ENCODE measurements at places on chromosomes 5 and 9.

GRCh38 chr9:134195558-134195957 lies 31.2 kb upstream of the RNU6ATAC start:
- no peak for DNase-seq

DNA sequence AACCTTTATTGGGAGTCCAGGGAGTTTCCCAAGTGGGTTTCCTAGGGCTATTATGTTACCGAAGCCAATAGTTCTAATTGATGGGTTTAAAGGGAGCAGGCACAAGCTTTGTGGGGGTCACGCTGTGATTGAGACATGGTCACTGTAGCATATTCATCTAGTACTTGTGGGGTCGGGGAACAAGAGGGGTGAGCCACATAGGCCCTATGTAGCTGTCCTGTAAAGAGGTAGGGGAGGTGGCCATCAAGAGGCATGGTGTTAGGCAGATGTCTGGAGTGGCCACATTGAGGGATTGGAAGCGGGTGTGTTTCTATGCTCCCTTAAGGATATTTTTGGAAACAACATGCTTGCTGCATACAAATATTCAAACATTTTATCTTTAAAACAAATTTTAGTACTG lies 50.1 kb downstream of the EXOSC2 start:
- DNase-seq, result no peak

DNA sequence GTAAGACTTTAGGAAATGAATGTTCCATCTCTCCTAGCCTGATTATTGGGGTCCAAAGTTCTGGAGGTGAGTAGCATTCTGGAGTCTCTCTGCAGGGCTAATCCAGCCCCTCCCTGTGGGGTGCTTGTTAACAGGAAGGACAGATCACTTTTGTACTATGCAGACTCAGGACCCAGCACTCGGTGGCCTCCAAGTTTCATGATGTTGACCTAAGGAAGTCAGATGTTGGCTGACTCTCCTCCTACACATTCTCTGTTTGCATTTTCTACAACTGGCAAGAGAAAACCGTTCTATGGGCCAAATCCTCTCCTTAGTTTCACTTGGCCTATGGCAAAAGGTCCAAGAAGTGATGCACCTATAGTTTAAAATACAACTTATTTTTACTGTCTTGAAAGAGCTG lies 5.5 kb upstream of the PDE8B start:
- no peak for DNase-seq

GRCh38 chr5:35416217-35416988 lies 186.1 kb upstream of the PRLR start:
- DNase-seq, result no peak

DNA sequence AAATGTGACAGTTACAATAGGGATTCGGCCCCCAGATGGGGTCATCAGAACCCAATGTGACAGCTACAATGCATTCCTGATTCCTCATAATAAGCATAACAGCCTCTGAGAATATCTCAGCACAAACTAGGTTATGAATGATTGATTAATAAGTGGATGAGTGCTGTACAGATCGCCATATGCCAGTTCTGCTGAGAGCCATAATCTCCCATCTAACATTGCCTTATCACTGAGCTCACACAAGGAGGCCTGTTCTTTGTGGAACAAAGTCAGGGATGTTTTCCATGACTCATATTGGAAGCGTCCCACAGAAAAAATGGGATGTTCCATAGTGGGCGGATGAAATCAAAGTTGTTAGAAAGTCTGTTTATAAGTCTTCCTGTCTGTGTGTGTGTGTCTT lies 89.6 kb downstream of the KIF4B start:
- DNase-seq, result peak; percentile 7

DNA sequence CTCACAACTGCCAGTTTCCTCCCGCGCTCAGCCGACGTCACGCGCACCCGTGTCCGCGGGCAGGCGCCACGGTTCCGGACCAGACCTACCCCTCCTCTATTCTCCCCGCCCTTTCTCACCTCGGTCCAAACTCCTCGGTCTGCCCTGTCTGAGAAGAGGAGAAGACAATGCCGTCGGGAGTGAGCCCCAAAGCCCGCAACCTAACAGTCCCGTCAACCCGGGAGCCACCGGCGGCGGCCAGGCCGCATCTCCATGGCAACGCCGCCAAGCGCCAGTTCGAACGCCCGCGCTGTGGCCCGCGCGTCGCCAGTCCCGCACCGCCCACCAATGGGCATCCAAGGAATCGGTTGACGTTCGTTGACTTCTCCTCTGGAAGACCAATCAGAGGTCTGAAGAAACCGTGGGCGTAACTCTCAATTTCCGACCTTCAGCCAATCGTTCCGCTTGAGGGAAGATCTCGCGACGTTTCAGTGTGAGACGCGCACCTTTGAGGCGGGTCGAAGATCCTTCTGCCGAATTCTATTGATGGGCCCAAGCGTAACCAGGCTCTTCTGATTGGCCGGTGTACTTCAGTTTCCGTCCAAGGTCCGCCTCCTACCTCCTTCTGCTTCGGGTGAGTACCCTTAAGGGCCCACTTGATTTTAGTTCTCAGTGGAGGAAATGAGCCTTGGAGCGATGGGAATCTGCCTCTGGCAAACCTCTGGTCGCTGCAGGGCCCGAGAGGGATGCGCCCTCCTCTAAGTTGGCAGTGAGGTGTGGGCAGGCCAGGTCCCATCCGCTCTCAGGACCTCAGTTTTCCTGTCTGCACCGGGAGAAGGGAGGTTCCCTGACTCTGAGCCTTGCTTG lies at the start of the genes KIF24 and NUDT2:
KIF24 (minus strand) TSS at position 282 of the 846 bp plus-strand sequence. CDS start 17,922 bp downstream, outside the sequence.
NUDT2 (plus strand) TSS at position 583 of the 846 bp plus-strand sequence. CDS start 9,471 bp downstream, outside the sequence.
- peak; percentile 100 for DNase-seq

GRCh38 chr9:81737871-81738507 lies 48.6 kb upstream of the TLE1 start:
- DNase-seq, result peak; percentile 94

GRCh38 chr5:54611290-54611951 lies 93.9 kb downstream of the SNX18 start:
- peak; percentile 62 for DNase-seq

DNA sequence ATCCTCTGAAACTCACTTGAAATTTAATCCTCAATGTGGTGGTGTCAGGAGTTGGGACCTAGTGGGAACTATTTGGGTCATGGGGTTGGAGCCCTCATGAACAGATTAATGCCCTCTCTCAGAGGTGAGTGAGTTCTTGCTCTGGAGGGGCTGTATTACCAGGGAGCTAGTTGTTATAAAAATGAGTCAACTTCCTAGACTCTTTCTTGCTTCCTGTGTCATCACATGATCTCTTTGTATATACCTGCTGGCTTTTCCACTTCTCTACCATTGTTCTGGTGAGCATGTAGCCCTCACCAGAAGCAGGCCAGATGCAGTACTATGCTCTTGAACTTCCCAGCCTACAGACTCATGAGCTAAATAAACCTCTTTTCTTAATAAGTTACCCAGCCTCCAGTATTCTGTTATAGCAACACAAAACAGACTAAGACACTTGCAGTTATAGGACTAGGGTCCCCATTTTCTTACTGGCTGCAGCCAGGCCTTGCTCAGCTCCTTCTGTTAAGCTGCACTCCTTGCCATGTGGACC lies 127.5 kb downstream of the SUSD1 start:
- no peak for DNase-seq

- DNase-seq, result no peak
Observed at GRCh38 chr5:150659360-150660107, 1.5 kb upstream of the MYOZ3 start.

- DNase-seq, result no peak
Observed at GRCh38 chr9:21144603-21145002, 3.0 kb upstream of the IFNW1 start.

GRCh38 chr9:104905931-104906330 lies 22.0 kb downstream of the ABCA1 start:
- no peak for DNase-seq

- DNase-seq, result no peak
Observed at GRCh38 chr5:58722160-58722559, 139.3 kb downstream of the RAB3C start.

- DNase-seq, result no peak
Observed at GRCh38 chr5:135112008-135112725, 78.1 kb upstream of the PITX1 start.

DNA sequence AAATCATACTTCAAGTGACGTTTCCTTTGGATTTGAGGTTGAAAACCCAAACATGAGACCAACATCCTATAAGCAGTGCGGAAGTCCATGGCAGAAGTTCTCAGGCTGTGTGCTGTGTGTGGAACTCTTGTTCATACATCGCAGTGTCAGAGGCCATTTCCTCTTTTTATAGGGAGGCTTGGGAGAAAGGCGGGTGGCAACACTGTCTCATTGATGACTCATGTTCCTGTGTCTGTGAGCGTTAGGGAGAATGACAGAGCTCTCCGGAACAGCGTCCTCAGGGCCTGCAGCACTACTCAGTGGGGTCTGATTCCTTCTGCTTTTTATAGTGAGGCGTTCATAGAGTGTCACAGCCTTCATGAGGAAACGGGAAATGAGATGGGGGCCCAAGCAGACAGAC lies 98.8 kb upstream of the BASP1 start:
- DNase-seq, result peak; percentile 91

GRCh38 chr9:121714075-121714705 lies 62.8 kb downstream of the DAB2IP start:
- DNase-seq, result no peak

GRCh38 chr9:125405938-125406809 lies 144.5 kb downstream of the GAPVD1 start:
- no peak for DNase-seq

DNA sequence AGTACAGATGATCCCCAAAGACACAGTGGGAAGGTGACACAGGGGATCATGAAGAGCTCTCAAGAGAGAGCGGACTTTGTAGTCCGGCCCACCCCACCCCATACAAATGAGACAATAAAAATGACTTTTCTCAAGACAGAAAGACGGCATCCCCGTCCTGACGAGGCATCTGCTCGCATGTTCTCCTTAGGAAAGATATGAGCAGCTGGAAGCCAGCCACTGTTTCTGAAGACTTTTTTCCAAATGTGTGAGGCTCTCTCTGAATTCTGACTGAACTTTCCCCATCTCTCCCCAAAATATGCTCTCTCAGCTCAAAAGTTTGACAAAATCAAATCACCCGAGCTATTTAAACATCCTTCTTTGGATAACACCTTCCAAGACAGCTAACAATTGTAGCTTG lies 105.2 kb downstream of the RFK start:
- no peak for DNase-seq

DNA sequence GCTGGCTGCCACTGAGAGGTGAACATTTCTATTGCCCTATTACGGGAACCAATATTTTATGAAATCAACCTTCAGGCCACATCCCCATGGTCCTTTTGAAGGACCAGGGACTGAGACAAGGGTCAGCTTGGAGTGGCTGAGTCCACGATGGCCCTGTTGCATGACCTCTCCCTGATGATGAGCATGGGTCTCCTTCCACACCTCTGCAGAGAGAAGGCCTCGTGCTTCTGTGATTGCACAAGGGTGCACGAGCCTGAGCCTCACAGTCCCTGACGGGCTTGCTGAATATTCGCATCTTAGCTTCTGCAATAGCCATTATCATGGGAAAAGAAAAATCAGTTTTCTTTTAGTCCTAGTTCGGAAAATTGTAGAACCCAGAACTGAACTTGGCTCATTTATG lies 255.0 kb upstream of the IRX2 start:
- DNase-seq, result no peak

DNA sequence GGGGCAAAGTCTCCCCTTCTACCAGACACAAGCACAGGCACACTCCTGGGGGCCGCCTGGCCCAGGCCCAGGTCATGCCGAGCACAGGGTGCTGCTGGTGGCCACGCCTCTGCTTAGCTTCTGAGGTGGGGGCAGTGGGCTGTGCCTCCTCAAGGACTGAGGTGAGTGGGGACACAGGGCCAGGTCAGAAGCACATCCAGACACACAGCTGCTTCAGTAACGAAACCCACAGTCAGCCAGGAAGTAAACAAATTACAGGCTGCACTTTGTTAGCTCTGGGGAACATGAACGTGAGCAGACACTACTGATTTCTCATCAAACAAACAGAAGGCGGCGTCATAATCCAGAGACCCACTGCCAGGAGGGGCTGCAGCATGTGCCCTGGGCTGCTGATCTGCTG lies 192.4 kb downstream of the HSPA4 start:
- no peak for DNase-seq

GRCh38 chr5:83026516-83026915 lies 50.7 kb downstream of the TMEM167A start:
- no peak for DNase-seq

- DNase-seq, result peak; percentile 62
Observed at GRCh38 chr5:139688751-139689372, 40.7 kb downstream of the CXXC5 start.

DNA sequence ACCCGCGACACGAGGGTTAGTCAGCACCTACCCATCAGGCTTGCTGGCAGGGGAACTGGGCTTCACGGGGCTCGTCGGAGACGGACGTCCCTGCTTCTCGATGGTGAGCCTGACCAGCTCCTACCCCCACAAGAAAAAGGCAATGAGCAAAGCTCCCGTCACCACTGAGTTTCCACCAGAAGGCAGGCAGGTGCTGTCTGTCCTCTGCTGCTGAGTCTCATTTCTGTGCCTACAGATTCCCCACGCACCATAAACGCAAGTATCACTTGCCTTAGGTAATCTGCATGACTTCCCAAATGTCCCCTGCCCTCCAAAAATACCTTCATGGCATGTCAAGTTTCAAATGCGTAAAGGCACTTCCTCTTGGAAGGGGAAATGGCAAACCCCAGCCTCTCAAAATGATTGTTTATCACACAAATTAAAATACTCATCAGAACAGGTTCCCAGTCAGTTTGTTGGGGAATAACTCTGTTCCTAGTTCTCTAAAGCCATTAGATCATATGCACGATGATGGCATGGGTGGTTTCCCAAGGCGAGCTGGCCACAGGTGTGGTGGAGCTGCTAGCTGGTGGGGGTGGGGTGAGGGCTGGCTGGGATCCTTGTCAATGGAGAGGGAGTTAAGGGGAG lies 85.0 kb downstream of the PRRT1B start:
- no peak for DNase-seq

DNA sequence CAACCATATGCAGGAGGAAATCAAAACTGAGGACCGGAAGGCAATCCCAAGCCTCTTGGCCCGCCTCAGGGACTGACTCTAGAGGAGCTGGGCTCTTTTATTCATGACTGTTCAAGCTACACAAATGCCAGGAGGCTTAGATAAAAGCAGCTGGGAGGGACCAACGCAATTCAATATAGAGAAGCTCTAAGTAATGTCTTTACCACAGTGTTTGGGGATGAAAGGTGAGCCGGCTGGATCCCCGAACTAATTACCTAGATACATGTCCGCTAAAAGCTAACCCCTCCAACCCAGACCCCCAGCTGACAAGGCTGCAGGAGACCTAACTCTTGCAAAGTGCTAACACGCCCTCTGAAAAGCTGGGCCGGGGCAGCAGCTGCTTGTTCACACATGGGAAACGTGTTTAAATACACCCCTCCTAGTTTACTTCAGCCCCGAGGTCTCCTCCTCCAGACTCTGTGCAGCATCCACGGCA lies 67.5 kb downstream of the TLE1 start:
- DNase-seq, result no peak

GRCh38 chr9:13721481-13722235 lies 442.2 kb upstream of the MPDZ start:
- peak; percentile 85 for DNase-seq

- DNase-seq, result no peak
Observed at GRCh38 chr5:142314606-142315005, 10.2 kb downstream of the SPRY4 start.

DNA sequence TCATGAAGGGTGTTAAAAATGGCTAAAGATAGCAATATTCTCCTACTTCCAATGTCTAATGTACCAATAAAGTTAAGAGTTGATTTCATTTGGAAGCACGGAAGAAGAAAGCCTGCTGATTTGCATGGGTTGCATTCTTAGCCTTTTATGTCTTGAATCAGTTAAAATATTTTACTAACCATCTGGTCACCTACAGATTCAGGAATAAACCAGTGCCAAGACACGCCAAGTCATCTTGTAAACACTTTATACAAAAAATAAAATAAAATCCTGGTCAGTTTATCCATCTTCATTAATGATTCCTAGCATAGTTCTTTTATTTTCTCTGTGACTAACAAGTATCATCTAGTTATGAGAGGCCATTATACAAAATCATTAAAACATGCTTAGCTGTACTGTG lies 1031.6 kb upstream of the WWC1 start:
- DNase-seq, result no peak

All from fibroblast of skin of scalp (primary cell).